Upper lobe of left lung (tissue), 6 donors: ENCODE measurements at places on chromosomes 7 and 10. TPM values are rescaled to one million over a fixed set of nuclear protein-coding genes. Genes with fewer than 3 reads are reported as not detected.
A peak's percentile ranks its signal among the peaks of the same experiment; 100 is the strongest.

- no peak overlapping the region for H3K27ac ChIP-seq
- H3K27me3 ChIP-seq, result no peaks in the 10 kb centered on the region
- H3K4me1 ChIP-seq, result peaks cover 7% of the 10 kb centered on the region
- no peak for DNase-seq
Measured at GRCh38 chr7:28922624-28923331, 35.4 kb downstream of the TRIL start.

The TAX1BP1 gene
- total RNA-seq, result 66.8 TPM

GRCh38 chr10:71028066-71028465 lies 139.7 kb upstream of the PCBD1 start:
- no peaks in the 10 kb centered on the region for H3K36me3 ChIP-seq
- H3K4me3 ChIP-seq, result no peak overlapping the region

GRCh38 chr10:131003455-131003854 lies 308.1 kb downstream of the TCERG1L start:
- no peak overlapping the region for H3K27ac ChIP-seq
- H3K36me3 ChIP-seq, result no peaks in the 10 kb centered on the region
- H3K4me3 ChIP-seq, result no peak overlapping the region
- DNase-seq, result no peak
- no peaks in the 10 kb centered on the region for H3K4me1 ChIP-seq

The LIPM gene
- not detected for total RNA-seq

DNA sequence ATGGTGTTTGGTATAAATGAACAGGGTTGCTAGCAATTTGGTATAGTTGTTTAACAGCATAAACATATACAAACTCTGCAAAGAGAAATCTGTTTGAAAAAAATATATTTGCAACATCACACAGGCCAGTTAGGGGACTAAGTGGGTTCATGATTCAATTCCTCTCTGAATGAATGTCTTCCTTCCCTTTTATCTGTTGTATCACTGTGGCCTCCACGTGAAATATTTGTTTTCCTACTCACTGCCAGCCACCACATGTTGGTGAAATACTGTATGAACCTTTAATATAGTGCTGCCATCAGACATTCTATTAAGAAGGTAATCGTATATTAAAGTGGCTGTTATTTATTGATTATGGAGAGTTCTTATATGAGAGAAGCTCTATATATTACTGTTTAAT lies 157.0 kb downstream of the ARID5B start:
- H3K27ac ChIP-seq, result peak overlapping the region; percentile 58
- DNase-seq, result no peak
- H3K36me3 ChIP-seq, result peaks cover 4% of the 10 kb centered on the region
- H3K27me3 ChIP-seq, result no peaks in the 10 kb centered on the region
- no peak overlapping the region for H3K4me3 ChIP-seq

- no peaks in the 10 kb centered on the region for H3K27me3 ChIP-seq
- no peak for DNase-seq
- H3K36me3 ChIP-seq, result no peaks in the 10 kb centered on the region
- H3K4me1 ChIP-seq, result no peaks in the 10 kb centered on the region
- no peak overlapping the region for H3K4me3 ChIP-seq
Measured at GRCh38 chr7:117472335-117472734, 7.5 kb upstream of the CFTR start.

The AMZ1 gene
- 6.4 TPM for total RNA-seq

The AKR1C1 gene
- 48.2 TPM for total RNA-seq

DNA sequence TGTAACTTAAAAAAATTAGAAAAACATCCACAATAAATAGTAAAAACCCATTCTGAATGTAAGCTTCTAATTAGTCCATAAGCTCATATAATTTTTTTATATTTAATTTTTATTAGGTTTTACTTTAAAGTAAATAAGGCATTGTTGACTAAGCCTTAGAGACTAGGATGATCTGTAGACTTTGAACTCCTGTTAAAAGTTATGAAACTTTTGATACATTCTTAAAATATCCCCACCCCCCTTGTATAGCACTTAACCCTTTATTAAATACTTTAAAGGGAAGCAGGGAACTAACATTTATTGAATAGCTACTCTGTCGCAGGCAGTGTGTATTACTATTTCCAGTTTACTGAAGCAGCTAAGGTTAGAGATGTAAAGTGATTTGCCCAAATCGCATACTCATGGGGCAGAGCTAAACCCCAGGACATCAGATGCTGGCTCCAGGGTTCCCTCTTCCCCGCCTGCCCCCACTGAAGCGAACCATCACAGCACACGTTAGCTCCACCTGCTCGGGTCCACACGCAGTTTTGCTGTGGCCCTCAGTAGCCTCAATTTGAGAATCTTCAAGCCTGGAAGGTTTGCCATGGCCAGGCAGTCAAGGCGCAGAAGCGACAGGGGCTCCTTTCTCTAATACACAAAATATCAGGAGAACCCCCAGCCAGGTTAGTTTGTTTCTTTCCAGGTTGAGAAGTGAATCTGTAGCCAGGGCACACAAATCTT lies 762 bp downstream of the PON1 start:
- no peaks in the 10 kb centered on the region for H3K4me1 ChIP-seq
- no peak overlapping the region for H3K27ac ChIP-seq
- H3K36me3 ChIP-seq, result no peaks in the 10 kb centered on the region
- no peaks in the 10 kb centered on the region for H3K27me3 ChIP-seq
- no peak overlapping the region for H3K4me3 ChIP-seq
- no peak for DNase-seq

The GPR15LG gene
- total RNA-seq, result not detected

GRCh38 chr7:94042381-94042780 lies 38.2 kb upstream of the BET1 start:
- no peak for DNase-seq
- no peaks in the 10 kb centered on the region for H3K27me3 ChIP-seq
- no peaks in the 10 kb centered on the region for H3K4me1 ChIP-seq
- H3K4me3 ChIP-seq, result no peak overlapping the region
- no peak overlapping the region for H3K27ac ChIP-seq

GRCh38 chr7:44914992-44915607 lies 29.8 kb upstream of the PURB start:
- no peak overlapping the region for H3K4me3 ChIP-seq
- H3K27ac ChIP-seq, result no peak overlapping the region
- no peak for DNase-seq
- H3K36me3 ChIP-seq, result no peaks in the 10 kb centered on the region
- no peaks in the 10 kb centered on the region for H3K27me3 ChIP-seq
- no peaks in the 10 kb centered on the region for H3K4me1 ChIP-seq

The SCART1 gene
- 13.9 TPM for total RNA-seq

The SMKR1 gene
- total RNA-seq, result 3.2 TPM
